ENCODE measurements at places on chromosomes 16 and 17. TPM values are rescaled to one million over a fixed set of nuclear protein-coding genes. Genes with fewer than 3 reads are reported as not detected.

The PIP4K2B gene
- 41.6 TPM for total RNA-seq

The NGFR gene
- 0.46 TPM for total RNA-seq

The PALB2 gene
- 23.5 TPM for total RNA-seq

The OTOP2 gene
- not detected for total RNA-seq

The AMDHD2 gene
- total RNA-seq: 31.6 TPM

The NPIPB6 gene
- 1.7 TPM for total RNA-seq

The ACSM2A gene
- 0.11 TPM for total RNA-seq

The SLC13A2 gene
- not detected for total RNA-seq

The MRC2 gene
- 10.5 TPM for total RNA-seq

GRCh38 chr16:73434621-73435020, 386.7 kb upstream of the ZFHX3 start:
- no peak overlapping the region for H3K4me3 ChIP-seq
- H3K27ac ChIP-seq: no peak overlapping the region
- no peaks in the 10 kb centered on the region for H3K36me3 ChIP-seq
- no peak for DNase-seq

DNA sequence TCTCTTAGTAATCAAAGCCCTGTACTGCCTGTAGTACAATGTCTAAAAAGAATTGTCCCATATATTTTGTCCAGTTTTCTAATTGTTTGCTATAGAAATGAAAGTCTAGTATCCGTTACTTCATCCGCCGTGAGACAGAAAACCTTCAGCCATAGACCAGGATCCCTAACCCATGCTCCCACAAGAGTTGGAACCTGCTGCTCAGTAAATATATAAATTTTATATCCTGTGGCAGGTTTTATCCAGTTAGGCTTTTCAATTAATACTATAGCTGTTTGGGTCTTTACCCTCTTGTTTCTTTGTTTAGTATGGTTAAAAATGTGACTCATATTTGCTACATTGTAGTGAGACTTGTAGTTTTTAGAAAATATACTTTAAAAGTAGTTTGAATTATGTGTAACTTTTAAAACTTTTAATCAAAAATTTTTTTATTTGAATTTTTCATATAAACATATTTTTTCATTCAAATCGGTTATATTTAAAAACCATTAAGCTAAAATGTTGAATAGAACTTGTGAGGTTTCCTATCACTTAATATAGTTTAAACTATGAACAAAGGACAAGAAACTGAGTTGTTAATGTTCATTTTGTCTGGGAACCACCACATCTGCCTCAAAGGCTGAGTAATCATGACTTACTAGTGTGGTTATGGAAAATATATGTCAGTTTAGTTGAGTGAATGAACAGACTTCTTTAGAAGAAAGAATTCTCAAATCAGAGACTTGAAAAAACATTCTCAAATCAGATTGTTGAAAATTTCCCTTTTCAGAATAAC, 54.8 kb downstream of the VMP1 start:
- H3K27me3 ChIP-seq: no peaks in the 10 kb centered on the region
- no peak for DNase-seq
- H3K4me1 ChIP-seq: peaks cover 70% of the 10 kb centered on the region
- peak overlapping the region; percentile 99 for H3K27ac ChIP-seq
- H3K4me3 ChIP-seq: peak overlapping the region; percentile 63

GRCh38 chr16:67542464-67542863, 13.8 kb downstream of the RIPOR1 start:
- H3K4me1 ChIP-seq: peaks cover 23% of the 10 kb centered on the region
- H3K27ac ChIP-seq: peak overlapping the region; percentile 27
- H3K36me3 ChIP-seq: peaks cover 10% of the 10 kb centered on the region
- peak; percentile 75 for DNase-seq

DNA sequence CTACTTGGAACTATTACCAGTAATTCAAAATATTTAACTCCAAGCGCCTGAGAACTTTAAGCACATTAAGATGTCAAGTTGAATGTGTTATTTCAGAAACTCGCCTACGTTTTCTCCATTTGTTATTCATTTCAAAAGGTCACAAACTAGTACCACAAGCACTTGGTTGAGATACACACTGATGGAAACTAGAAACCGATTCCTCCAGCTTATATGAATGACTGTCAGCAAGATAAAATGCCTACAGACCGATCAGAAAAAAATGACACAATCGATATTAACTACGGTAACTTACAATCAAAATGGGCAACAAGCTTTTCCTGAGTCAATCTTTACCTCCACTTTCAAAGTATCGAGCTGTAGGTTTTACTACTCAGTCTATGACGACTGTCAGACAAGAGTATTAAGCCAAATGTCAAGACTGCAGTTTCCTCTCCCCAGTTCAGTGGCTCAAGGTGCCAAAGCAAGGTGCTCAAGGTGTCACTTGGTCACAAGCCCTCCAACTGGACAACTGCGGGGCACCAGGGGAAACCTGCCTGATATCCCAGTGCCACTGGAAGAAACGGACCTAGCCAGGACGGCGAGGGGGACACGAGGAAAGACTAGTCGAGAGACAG, 678 bp downstream of the SRP68 start:
- peaks cover 29% of the 10 kb centered on the region for H3K36me3 ChIP-seq
- peaks cover 23% of the 10 kb centered on the region for H3K27me3 ChIP-seq
- H3K4me1 ChIP-seq: peaks cover 39% of the 10 kb centered on the region
- peak overlapping the region; percentile 94 for H3K4me3 ChIP-seq
- peak; percentile 56 for DNase-seq

DNA sequence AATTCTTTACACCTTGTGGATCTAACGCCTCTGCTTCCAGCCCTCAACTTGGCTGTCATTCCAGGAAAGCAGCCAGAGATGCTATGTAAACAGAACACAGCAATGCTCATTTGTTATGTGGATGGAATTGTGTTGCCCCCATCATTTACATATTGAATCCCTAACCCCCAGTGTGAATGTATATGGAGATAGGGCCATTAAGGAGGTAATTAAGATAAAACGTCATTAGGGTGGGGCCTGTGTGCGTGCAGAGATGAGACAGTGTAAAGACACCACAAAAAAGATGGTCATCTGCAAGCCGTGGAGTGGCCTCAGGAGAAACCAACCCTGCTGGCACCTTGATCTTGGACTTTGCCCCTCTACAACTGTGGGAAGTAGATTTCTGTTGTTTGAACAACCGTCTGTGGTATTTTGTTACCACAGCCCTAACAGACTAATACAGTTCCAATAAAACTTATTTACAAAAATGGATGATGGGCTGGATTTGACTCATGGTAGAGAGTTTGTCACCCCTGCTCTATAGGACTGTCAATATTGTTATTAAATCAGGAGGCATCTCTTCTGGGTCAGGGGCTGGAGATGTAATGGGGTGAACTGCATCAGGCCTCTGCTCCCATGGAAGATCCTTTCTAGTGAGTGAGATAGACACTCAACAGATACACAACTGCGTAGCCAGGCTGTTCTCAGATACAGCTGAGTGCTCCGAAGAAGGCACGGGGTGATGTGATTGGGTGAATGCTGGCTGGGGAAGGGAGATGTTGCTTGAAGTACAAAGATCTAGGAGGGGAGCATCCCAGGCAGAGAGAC, 339.0 kb downstream of the SNX29 start:
- peak overlapping the region; percentile 45 for H3K27ac ChIP-seq
- H3K4me1 ChIP-seq: peaks cover 5% of the 10 kb centered on the region
- no peak for DNase-seq
- no peaks in the 10 kb centered on the region for H3K36me3 ChIP-seq
- H3K4me3 ChIP-seq: no peak overlapping the region

GRCh38 chr17:66848496-66848895, 13.6 kb downstream of the CACNG5 start:
- no peak overlapping the region for H3K4me3 ChIP-seq
- H3K27ac ChIP-seq: no peak overlapping the region
- H3K27me3 ChIP-seq: peaks cover 4% of the 10 kb centered on the region
- H3K36me3 ChIP-seq: no peaks in the 10 kb centered on the region
- no peak for DNase-seq

- DNase-seq: no peak
- H3K36me3 ChIP-seq: no peaks in the 10 kb centered on the region
- no peak overlapping the region for H3K27ac ChIP-seq
- H3K4me3 ChIP-seq: no peak overlapping the region
- H3K4me1 ChIP-seq: peaks cover 8% of the 10 kb centered on the region
These were observed 38.9 kb downstream of the MRPS23 start for GRCh38 chr17:57810721-57811637.

DNA sequence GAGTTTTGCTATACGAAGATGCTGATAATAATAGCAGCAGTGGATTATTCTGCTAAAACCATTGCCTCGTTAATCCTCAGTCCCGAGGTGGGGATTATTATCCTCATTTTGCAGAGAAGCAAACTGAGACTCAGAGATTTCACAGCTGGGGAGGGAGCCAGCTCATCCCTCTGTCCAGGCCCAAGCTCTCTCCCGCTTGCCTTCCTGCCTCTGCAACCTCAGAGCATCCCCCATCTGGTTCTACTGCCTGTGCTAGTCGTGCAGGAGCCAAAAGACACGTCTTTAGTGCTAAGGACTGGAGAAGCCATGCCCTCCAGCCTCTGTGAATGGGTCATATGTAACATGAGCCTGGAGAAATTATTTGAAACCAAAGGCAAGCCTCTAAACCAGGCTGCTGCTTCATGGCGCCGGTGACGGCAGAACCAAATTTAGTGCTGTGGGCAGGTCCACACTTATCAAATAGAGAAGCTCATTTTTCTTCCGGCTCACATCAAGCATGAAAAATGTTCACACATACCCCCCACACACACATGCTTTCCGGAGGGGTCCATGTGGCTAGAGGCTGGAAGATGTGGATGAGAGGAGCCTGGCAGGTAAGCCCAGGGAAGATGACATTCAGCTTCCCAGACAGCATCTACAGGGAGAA, 13.5 kb downstream of the MAPT start:
- no peak overlapping the region for H3K4me3 ChIP-seq
- no peak for DNase-seq
- H3K36me3 ChIP-seq: no peaks in the 10 kb centered on the region
- H3K27ac ChIP-seq: no peak overlapping the region

GRCh38 chr16:76946879-76947278, 244.1 kb upstream of the MON1B start:
- H3K4me1 ChIP-seq: no peaks in the 10 kb centered on the region
- H3K27me3 ChIP-seq: no peaks in the 10 kb centered on the region
- no peak overlapping the region for H3K27ac ChIP-seq
- peak; percentile 10 for DNase-seq
- H3K4me3 ChIP-seq: no peak overlapping the region
- no peaks in the 10 kb centered on the region for H3K36me3 ChIP-seq

DNA sequence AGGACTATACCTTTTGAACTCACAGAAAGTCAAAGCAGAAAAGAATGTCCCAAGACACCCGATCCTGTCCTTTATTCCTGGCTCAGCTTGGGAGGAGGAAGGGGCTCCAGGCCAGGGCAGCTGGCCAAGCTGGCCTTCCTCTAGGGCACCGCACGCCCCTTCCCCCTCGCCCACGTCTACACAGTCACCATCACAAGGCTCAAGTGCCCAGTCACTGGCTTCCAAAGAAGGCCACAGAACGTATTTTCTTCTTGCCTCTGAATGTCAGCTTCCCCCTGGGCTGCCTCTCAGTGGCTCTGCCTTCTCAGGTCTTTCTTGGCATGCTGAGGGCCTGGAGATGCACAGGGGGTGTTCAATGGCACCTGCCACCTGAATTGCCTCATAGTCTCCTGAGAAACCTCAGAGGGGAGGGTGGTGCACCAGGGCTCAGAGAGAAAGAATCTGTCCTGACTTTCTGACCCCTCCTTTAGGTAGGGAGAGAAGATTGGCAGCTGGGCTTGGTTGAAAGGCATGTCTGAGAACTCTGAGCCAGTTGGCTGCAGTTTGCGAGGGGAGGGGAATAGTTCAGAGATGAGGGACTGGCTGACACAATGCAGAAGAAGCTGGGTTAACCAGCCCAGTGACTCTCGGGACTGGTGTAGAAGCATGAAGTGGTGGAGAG, 2.1 kb downstream of the DHRS11 start:
- DNase-seq: no peak
- no peak overlapping the region for H3K27ac ChIP-seq
- H3K4me1 ChIP-seq: peaks cover 25% of the 10 kb centered on the region
- H3K4me3 ChIP-seq: no peak overlapping the region

- peaks cover 2% of the 10 kb centered on the region for H3K36me3 ChIP-seq
- H3K27me3 ChIP-seq: no peaks in the 10 kb centered on the region
- no peak overlapping the region for H3K27ac ChIP-seq
- peaks cover 6% of the 10 kb centered on the region for H3K4me1 ChIP-seq
- no peak overlapping the region for H3K4me3 ChIP-seq
- DNase-seq: no peak
These were observed 12.2 kb downstream of the HSF5 start for GRCh38 chr17:58475985-58476384.

DNA sequence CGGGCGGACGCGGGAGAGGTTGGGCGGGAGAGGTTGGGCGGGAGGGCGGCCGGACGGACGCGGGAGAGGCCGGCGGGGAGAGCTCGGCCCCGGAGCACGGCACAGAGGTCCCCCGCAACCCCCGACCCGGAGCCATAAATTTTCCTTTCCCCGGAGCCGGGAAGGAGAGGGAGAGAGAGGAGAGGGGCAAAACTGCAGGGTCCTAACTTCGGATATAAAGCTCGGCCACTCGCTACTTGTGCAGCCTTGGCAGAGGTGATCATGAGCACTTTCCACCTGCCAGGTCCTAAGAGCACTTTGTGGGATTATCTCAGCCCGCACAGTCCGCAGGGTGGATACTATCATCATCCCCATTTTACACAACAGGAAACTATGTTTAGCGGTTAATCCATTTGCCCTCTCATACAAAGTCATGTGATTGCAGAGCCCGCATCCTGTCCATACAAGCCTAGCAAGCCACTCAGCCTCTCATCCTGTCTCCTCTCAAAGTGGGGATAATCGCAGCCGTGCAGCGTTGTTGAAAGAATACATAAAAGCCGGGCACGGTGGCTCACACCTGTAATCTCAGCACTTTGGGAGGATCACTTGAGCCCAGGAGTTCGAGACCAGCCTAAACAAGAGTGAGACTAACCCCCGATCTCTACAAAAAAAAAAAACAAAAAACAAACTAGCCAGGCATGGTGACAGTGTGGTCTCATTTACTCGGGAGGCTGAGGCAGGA, 780 bp upstream of the DCAKD start:
- peaks cover 43% of the 10 kb centered on the region for H3K4me1 ChIP-seq
- H3K36me3 ChIP-seq: peaks cover 24% of the 10 kb centered on the region
- H3K4me3 ChIP-seq: peak overlapping the region; percentile 78
- H3K27ac ChIP-seq: peak overlapping the region; percentile 89
- no peaks in the 10 kb centered on the region for H3K27me3 ChIP-seq
- peak; percentile 71 for DNase-seq

GRCh38 chr16:31225193-31225592, 8.3 kb upstream of the PYDC1 start:
- DNase-seq: no peak
- H3K4me1 ChIP-seq: no peaks in the 10 kb centered on the region
- no peaks in the 10 kb centered on the region for H3K36me3 ChIP-seq

GRCh38 chr17:8451933-8452614, 16.4 kb downstream of the NDEL1 start:
- peaks cover 5% of the 10 kb centered on the region for H3K4me1 ChIP-seq
- H3K27ac ChIP-seq: no peak overlapping the region
- no peak overlapping the region for H3K4me3 ChIP-seq
- peaks cover 61% of the 10 kb centered on the region for H3K36me3 ChIP-seq
- H3K27me3 ChIP-seq: no peaks in the 10 kb centered on the region
